Kidney epithelial cell (primary cell): ENCODE measurements at places on chromosomes 13 and 19.

GRCh38 chr19:40671404-40671803, 19.0 kb downstream of the NUMBL start:
- DNase-seq: no peak

- DNase-seq: no peak
Observed at GRCh38 chr19:28878862-28879566, 333.9 kb downstream of the UQCRFS1 start.

DNA sequence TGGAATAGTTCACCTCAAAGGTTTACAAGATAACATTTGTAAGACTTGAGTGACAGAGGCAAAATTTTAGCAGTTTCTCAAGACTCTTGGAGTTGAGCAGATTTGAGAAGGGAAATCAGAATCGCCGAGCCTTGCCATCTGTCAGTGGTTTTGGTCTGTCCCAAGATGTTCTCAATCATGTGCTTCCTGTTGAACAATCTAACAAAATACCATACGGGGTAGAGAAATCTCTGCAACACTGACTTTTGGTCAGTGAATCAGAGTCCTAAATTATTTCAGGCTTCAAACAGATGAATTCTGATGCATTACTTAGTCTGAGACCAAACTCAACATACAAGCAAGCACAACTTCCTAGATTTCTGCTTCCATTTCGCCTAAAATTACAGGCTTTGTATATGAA, 3.8 kb downstream of the KCTD12 start:
- DNase-seq: no peak

GRCh38 chr19:19267305-19267704, 5.8 kb downstream of the TM6SF2 start:
- DNase-seq: no peak

GRCh38 chr13:97559981-97560380, 126.0 kb downstream of the RAP2A start:
- no peak for DNase-seq

- no peak for DNase-seq
Observed at GRCh38 chr13:98981369-98982080, 3.7 kb upstream of the DOCK9 start.

- no peak for DNase-seq
Observed at GRCh38 chr13:78762825-78763224, 103.9 kb upstream of the OBI1 start.

DNA sequence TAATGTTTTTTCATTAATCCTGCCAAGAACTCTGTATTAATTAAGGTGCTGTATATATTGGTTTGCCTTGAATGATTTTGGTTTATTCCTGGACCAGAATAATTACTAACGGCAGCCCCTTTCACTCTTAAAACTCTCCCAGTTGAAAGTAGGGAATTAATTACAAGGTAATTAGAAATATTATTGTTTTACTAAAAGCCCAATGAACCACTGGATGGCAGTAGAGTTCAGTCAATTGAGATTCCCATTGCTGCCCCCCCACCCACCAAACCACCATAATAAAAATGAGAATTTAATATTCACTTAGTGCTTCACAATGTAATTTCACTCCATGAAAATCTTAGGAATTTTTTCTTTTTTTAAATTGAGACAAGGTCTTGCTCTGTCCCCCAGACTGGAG, 13.7 kb downstream of the WBP4 start:
- DNase-seq: no peak

- DNase-seq: no peak
Observed at GRCh38 chr13:39468306-39468705, 134.7 kb downstream of the LHFPL6 start.

DNA sequence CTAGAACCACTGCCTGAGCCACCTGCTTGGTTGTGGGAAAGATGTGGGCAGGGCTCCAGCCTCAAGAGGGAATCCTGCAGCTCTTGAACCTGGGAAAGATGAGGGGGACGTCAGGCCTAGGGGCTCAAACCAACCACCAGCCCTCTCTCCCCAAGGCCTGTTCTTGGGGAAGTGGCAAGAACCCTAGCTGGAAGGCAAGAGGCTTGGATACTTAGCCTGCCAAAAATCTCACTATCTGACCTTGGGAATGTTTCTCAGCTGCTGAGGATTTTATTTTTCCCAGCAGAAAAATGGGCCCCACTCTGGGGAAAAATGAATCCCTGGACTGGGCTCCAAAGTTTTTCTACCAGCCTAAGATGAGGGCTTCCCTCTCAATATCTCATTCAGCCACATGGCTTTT, 4.6 kb downstream of the USHBP1 start:
- DNase-seq: no peak

DNA sequence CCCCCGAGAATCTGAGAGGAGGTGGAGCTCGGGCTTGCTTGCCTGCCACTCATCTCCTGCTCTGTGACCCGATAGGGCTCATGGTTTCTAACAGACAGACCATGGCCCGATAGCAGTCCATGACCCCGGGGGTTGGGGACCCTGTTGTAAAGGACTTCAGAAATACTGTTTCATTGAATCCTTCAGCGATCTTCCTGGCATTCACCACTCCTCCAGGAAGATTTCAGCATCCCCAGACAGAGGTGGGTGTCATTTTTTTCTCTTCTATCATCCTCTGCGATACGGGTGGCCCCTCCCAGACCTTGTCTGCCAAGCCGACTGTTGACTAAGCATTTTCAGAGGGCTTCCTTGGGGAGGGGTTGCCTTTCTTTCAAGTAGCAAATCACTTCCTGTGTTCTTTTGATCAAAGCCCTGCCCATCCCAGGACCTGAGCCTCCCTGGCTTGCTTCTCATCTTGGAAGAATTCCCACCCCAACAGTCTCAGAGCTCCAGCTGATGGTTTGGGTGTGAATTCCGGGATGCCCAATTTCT, 1.7 kb downstream of the MYO1F start:
- DNase-seq: no peak

DNA sequence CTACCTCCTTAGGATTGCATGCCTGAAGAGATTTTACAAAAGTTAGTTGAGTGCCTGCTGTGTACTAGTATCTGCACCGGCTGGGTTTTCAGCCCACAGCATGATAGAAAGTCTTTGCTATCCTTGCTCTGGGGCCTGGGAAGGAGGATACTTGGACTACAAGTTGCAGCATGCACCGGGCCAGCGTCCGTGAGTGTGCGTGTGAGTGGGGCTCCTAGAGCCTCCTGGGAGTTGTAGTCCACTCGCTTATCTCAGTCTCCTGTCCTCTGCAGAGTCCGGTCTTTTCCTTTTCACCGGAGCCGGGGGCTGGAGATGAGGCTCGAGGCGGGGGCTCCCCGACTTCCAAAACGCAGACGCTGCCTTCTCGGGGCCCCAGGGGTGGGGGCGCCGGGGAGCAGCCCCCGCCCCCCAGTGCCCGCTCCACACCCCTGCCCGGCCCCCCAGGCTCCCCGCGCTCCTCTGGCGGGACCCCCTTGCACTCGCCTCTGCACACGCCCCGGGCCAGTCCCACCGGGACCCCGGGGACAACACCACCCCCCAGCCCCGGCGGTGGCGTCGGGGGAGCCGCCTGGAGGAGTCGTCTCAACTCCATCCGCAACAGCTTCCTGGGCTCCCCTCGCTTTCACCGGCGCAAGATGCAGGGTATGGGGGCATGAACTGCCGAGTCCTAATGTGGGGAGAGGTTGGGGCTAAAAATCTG, 20.6 kb downstream of the BRSK1 start:
- DNase-seq: no peak

GRCh38 chr13:33110713-33111413, 94.6 kb downstream of the KL start:
- no peak for DNase-seq

DNA sequence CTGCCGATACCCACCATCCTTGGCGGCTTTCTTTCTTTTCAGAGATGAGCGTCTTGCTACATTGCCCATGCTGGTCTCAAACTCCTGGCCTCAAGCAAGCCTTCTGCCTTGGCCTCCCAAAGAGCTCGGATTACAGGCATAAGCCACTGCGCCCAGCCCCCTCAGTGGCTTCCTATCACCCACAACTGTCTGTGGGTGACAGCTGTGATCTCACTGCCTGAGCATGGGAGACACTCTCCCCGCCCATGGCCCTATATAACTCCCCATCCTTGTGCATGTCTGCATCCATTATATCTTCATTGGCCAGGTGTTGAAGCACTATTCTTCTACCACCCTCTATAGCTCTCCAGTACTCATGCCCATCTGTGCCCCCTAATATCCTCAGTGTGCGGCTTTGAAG, 76.2 kb downstream of the PTPRS start:
- DNase-seq: no peak
